ENCODE measurements at places on chromosomes 6 and 20. TPM values are rescaled to one million over a fixed set of nuclear protein-coding genes. Genes with fewer than 3 reads are reported as not detected.

Gene B3GALT4
- 3.7 TPM for polyA plus RNA-seq

Gene MLN
- not detected for polyA plus RNA-seq

- no peak for DNase-seq
Measured at GRCh38 chr20:34829191-34829590, 3.7 kb upstream of the NCOA6 start.

DNA sequence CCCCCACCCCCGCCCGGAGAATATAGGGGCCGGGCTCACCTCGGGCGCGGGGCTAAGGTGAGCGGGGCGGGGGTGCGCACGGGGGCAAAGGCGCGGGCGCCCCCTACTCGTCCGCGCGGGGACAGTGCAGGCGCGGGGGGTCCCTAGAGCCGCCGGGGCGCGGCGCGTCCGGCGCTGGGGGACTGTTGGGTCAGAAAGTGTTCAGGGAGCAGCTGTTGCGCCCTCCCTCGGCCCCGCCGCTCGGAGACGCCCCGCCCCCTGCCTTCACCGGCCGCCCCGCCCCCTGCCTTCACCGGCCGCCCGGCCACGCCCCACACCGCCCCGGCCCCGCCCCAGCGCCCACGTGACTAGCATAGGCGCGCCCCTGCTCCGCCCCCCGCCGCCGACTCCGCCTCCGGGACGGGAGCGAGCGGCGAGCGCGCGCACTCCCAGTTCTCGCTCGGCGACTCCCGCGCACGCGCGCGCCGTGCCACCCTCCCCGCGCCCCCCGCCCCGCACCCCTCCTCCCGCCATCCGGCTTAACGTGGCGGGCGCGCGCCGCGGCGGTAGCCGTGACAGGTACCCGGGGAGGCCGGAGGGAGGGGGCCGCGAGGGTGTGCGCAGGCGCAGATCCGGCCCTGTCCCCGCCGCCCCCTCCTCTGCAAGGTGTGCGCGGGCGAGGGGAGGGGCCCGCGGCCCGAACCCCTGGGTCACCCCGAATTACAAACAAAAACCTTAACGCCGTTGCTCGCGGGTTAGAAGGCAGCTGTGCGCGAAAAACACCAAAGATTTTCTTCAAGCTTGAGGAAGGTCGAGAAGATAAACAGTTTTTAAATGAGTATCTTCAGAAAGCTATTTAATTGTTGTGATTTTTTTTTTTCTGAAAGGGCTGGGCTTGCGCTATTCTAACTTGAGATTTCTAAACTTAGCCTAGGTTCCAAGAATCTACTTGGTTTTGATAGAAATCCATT, 704 bp upstream of the ZNF217 start:
- DNase-seq = no peak

DNA sequence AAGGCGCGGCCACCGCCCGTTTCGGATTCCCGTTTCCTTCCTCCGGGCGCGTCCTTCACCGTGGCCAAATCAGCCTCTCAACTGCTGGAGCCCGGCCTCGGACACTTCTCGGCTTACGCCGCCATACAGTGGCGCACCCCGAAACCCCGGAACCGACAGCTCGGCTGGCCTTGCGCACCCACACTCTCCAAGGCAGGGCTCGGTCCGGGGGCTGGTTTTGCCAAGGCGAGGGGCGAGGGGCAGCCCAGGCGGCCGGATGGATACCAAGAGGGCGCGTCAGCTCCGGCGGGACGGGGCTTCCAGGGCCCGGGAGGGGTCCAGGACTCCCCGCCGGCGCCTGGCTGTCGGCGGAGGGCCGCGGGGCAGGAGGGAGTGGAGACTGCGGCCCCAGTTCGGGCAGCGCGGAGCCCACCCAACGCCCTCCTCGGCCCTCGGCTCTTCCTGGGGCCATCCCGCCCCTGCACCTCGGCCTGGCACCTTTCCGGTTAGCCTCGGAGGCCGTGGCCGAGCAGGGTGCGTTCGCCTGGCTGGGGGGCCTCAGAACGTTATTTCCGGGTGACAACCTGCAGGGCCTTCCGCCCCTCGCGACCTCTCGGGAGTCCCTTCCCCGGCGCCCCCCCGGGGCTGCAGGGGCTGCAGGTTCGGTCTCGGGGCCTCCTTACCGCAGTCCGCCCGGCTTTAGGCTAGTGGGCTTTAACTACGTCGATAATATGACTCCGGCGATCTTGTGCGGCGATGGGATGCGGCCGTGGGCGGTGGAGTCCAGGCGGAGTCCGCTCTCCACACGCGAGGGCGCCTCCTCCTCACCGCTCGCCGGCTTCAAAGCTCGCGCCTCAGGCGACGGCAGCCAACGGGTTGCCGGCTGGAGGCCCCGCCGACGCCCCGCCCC, 697 bp upstream of the CEP43 start:
- no peak for DNase-seq

DNA sequence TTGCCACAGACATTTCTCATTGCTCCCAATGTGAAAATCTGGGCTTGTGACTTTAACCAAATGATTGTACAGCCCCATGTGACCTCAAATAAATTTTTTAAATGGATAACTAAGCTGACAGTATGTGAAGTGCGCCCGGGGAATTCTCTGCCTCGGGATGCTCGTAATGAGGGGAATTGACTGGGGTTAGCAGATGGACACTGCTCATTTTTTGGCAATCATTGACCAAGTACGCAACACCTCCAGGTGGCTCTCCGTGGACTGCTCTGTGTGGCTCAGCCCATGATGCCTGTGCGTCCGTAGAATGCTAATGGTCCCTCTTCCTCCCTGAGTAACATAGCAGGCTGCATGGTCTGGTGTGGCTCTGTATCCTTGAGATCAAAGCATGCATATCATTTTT, 42.4 kb downstream of the FARS2 start:
- DNase-seq = no peak

GRCh38 chr6:111849298-111849697, 24.0 kb downstream of the FYN start:
- DNase-seq = no peak

GRCh38 chr6:503610-504362, 112.2 kb downstream of the IRF4 start:
- DNase-seq = no peak

GRCh38 chr6:152572338-152573088, 64.6 kb downstream of the SYNE1 start:
- DNase-seq = no peak

All from GM12878 (cell line).